ENCODE measurements at places on chromosomes 13 and 19.

- no peak for DNase-seq
Observed at GRCh38 chr13:31124204-31124603, 37.5 kb downstream of the HSPH1 start.

- DNase-seq, result no peak
Observed at GRCh38 chr13:51488212-51488611, 35.4 kb upstream of the INTS6 start.

- no peak for DNase-seq
Observed at GRCh38 chr19:55691561-55692481, 16.8 kb downstream of the EPN1 start.

- DNase-seq, result no peak
Observed at GRCh38 chr13:74825152-74825937, 656.6 kb downstream of the TBC1D4 start.

GRCh38 chr13:20451397-20451796 is 74.3 kb downstream of the CRYL1 start:
- no peak for DNase-seq

DNA sequence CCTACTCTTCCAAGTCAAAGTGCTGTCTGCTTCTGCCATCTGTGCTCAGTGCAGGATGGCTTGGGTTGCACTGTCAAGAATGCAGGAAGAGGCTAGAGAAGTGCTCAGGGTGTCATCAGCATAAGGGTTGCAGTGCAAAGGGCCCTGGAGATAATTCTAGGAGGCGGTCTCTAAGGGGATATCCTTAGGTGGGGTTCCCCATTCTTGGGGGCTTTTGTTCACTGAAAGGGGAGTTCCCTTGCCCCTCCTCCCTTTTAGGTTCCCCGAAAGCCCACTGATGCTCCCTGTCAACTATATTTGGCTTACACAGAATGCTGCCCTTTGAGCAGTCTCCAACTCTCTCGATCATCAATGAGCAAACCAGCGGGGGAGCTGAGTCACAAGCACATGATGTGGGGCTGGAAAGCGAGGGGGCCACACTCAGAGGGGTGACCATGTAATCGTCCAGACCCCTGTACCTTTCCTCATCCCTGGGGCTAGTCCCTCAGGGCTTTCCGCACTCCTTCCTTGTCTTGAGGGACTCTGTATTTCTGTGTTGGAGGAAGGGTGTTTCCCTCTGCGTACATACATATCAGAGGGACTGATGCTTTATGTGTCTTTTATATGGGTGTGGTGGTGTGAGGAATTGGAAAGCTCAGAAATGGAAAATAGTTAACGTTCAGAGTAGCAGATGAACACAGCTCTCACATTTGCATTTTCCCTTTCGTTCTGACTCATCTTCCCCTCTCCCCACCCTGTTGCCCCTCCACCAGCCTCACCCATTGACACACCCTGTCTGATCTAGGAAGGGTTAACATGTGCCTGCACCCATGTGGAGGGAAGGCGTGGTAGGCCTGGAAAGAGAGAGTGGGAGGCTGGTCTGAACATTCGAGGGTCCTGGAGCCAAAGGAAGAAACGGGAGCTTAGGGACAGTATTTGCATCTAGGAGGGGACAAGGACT is 6.7 kb downstream of the ZBTB32 start:
- peak; percentile 43 for DNase-seq

GRCh38 chr13:48775804-48776203 is 122.1 kb downstream of the CYSLTR2 start:
- no peak for DNase-seq

- peak; percentile 64 for DNase-seq
Observed at GRCh38 chr13:100514788-100515409, 73.7 kb downstream of the GGACT start.

- DNase-seq, result no peak
Observed at GRCh38 chr13:102658660-102659059, 36.2 kb downstream of the METTL21C start.

DNA sequence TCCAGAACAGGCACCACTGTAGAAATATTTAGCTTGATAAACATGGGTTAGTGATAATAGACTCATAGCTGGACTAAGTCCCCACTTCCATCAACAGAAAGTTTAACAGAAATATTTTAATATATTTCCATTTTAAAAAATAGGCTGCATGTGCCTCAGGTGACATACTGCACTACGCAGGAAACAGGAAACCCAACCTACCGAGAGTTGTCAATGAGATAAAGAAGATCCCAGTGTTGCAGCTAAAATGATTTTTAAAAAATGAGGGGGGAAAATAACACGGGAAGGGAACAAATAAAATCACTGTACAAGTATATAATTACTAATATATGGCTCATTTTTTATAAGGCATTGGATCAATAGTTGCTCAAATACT is 154.8 kb downstream of the TBC1D4 start:
- no peak for DNase-seq

GRCh38 chr19:8149261-8150094 is at the start of gene FBN3:
TSS of gene FBN3 (minus strand) at chr19:8149592. CDS start at chr19:8147480, 2,112 bp downstream.
- no peak for DNase-seq

- no peak for DNase-seq
Observed at GRCh38 chr19:686589-687297, 8.5 kb downstream of the PRSS57 start.

DNA sequence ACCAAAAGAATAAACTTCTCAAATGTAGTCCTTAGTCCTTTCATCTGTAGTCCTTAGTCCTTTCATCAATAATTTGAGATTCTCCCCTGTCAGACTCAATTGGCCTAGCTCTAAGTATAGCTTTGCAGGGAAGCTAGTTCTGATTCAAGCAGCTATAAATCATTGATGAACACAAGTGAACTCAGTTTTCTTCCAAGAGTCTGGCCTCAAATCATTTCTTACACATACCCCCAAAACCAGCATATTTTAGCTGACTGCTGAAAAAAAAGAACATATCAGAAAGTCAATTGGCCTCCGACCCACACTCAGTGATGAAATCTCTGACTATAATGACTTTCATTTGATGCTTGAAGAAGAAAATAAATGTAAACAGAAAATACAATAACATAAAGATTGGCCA is 64.9 kb downstream of the TNFSF11 start:
- DNase-seq, result no peak

- no peak for DNase-seq
Observed at GRCh38 chr19:28949027-28949426, 263.9 kb downstream of the UQCRFS1 start.

DNA sequence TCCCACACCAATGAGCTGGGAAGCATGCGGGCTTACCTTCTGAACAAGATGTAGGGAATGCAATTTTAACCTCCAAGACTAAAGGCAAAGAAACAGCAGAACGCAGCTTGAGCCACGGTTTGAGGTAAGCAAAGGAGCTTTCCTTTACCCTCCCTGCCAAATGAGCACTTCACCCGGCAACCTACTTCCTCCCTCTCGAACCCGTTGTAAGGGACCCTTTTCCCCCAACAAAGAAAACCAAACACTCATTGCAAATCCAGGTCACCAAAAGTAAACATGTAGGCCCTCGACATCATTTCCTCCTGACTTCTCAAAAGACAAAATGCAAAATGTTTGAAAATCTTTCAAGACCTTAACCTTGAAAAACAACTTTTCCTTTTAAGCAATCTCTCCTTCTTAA is 65.3 kb downstream of the ABCC4 start:
- no peak for DNase-seq

- no peak for DNase-seq
Observed at GRCh38 chr13:112867301-112867711, 101.7 kb upstream of the MCF2L start.
